Vagina (tissue), 2 donors: ENCODE measurements at places on chromosomes 3 and 15. TPM values are rescaled to one million over a fixed set of nuclear protein-coding genes. Genes with fewer than 3 reads are reported as not detected.

DNA sequence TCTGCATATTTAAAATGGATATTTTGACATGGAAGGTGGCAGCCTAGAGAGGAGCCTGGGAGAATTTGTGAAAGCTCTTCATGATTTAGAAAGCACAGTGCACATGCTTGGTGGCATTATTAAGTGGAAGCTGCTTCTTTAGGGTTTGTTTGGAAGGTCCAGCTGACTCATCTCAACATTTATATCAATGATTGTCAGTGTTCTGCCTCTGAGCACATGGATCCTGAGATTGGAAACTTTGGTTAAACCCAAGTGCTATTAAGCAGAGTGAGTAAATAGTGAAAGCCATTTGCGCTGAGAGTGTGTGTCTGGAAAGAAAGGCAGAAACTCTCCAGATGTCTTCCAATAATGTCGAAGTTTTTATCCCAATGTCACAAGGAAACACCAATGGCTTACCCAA, 7.4 kb downstream of the NOX5 start:
- H3K27me3 ChIP-seq: no peaks in the 10 kb centered on the region
- H3K4me3 ChIP-seq: no peak overlapping the region
- no peaks in the 10 kb centered on the region for H3K36me3 ChIP-seq
- no peak overlapping the region for H3K27ac ChIP-seq

DNA sequence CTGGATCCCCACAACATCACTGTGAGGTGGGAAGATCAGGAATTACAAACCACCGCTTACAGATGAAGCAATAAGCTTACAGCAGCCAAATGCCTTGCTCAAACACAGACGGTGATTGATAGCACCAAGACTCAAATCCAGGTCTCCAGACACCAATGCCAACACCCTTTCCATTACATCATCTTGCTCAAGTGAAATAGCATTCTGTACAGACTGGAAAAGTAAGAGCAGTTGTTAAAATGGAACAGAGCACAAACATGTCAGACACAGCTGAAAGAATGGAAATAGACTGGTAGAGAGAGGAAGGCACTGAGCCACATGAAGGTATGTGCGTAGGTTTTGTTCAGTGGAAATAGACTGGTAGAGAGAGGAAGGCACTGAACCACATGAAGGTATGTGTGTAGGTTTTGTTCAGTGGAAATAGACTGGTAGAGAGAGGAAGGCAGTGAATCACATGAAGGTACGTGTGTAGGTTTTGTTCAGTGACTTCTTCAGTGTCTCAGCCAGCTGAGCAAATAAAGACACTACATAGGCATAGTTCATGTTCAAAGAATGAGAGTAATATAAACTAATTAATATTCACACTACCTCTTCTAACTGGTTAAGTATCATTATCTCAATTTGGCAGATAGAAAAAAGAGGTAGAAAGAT, 15.6 kb downstream of the CLDN1 start:
- no peak for DNase-seq
- no peaks in the 10 kb centered on the region for H3K4me1 ChIP-seq
- no peak overlapping the region for H3K4me3 ChIP-seq
- H3K27ac ChIP-seq: no peak overlapping the region

DNA sequence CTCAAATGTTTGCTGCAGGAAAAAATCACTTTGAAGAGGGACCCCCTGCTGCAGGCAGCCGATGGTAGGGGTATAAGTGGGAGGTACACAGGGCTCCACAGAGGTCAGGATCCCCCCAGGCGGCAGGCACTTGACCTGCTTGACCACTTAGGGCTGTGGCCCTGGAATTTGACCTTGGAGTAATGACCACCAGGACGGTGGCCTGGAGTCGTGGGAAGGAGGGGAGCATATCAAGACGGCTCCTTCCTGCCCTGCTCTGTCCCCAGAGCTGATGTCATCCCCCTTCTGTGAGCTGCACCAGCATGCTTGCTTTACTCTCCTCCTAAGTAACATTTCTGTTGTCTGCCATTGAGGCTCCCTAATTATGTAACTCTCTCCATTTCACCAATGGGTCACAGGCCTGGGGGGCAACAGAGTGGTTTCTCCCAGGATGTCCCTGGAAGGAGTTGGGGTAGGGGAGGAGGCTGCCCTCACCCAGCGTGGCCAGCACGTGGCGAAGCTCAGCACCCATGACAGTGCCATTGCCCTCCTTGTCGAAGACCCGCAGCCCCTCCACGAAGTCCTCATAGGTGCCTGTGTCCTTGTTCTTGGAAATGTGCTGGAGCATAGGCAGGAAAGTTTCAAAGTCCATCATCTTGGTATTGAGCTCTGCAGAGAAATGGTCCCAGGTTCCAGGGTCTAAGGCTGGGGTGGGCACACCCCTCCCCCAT, 4.1 kb downstream of the MYL3 start:
- no peaks in the 10 kb centered on the region for H3K36me3 ChIP-seq
- no peaks in the 10 kb centered on the region for H3K4me1 ChIP-seq
- DNase-seq: no peak
- no peak overlapping the region for H3K27ac ChIP-seq

- no peaks in the 10 kb centered on the region for H3K4me1 ChIP-seq
- no peaks in the 10 kb centered on the region for H3K27me3 ChIP-seq
- no peak overlapping the region for H3K27ac ChIP-seq
- no peak overlapping the region for H3K4me3 ChIP-seq
- DNase-seq: no peak
- H3K36me3 ChIP-seq: no peaks in the 10 kb centered on the region
Measured at GRCh38 chr3:185648396-185648795, 62.3 kb downstream of the SENP2 start.

Gene VEPH1
- total RNA-seq: 2.7 TPM

DNA sequence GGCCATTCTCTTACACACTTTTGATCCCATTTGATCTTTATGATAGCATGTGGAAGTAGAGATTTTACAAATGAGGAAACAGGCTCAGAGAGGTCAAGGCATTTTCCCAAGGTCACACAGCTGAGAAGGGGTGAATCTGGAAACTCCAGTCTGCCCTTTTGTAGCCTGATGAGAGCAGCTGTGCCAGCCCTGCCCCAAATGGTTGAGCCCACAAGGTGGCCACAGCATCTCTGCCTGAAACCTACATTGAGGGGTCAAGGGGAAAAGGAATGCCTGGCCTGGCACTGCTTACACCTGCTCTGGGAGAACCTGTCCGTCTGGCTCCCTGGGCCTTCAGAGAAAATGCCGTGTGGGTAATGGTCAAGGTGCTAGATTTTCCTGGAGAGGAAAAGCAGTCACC, 200.2 kb upstream of the LINGO1 start:
- no peaks in the 10 kb centered on the region for H3K36me3 ChIP-seq
- DNase-seq: no peak
- H3K27ac ChIP-seq: no peak overlapping the region
- no peaks in the 10 kb centered on the region for H3K27me3 ChIP-seq

DNA sequence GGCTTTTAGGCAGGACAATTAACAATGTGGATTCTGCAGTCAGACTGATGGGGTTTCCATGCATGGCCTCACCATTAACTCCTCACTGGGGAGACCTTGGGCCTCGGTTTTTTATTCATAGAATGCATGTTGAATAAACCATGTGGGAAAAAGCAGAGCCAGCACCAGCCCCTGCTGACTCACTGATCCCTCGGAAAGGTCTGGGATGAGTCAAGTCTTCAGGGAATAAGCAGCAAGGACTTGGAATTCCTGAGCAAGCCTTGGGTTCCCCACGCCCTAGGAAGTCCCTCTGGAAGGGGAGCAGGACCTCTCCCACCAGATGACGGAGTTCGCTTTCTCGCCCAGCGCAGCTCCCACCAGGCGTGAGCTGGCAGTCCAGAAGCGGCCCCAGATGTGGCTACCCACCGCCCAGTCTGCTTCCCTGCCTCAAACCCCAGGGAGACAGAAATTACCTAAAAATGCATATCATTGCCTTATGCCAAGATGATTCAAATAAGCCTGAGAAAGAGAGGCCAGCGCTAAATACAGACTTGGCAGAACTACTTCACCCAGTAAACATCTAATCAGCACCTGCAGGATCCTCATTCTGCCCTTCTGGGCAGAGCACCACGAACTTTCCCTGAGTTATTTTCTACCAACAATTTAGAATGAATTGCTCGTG, 45.4 kb downstream of the BTD start:
- no peaks in the 10 kb centered on the region for H3K36me3 ChIP-seq
- no peaks in the 10 kb centered on the region for H3K27me3 ChIP-seq
- H3K27ac ChIP-seq: peak overlapping the region; percentile 82
- H3K4me3 ChIP-seq: no peak overlapping the region
- DNase-seq: no peak

Gene EFCAB12
- not detected for total RNA-seq

DNA sequence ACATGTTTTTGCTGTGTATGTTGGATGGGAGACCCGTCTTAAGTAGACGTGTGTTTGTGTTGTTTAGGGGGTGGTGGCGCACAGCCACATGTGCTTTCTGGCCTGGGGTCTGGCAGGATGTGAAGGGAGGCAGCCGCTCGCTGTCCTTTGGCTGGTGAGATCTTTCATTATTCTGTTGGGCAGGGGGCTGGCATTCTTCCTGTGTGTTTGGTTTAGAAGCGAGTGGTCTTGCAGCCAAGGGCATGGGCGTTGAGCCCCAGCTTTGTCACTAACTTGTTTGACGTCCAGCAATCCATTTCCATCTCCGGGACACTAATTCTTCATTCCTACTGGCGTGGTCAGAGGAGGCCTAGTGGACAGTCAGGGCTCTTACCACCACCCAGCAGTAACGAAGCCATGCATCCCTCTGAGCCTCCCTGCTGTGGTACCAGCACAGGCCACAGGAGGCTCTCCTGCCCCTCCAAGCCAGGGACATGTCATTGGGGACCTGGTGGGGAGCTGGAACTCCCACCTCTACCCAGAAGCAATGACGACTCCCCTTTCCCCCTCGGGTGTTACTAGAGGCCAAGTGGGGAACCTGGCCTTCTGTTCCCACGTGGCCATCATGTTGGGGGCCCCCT, 10.7 kb downstream of the THSD4 start:
- peak overlapping the region; percentile 68 for H3K27ac ChIP-seq
- H3K27me3 ChIP-seq: no peaks in the 10 kb centered on the region
- no peak for DNase-seq
- no peak overlapping the region for H3K4me3 ChIP-seq
- no peaks in the 10 kb centered on the region for H3K36me3 ChIP-seq

- H3K4me3 ChIP-seq: no peak overlapping the region
- H3K27ac ChIP-seq: no peak overlapping the region
- H3K36me3 ChIP-seq: no peaks in the 10 kb centered on the region
- peaks cover 20% of the 10 kb centered on the region for H3K4me1 ChIP-seq
- H3K27me3 ChIP-seq: no peaks in the 10 kb centered on the region
- no peak for DNase-seq
Measured at GRCh38 chr3:178703268-178703975, 167.2 kb downstream of the KCNMB2 start.

DNA sequence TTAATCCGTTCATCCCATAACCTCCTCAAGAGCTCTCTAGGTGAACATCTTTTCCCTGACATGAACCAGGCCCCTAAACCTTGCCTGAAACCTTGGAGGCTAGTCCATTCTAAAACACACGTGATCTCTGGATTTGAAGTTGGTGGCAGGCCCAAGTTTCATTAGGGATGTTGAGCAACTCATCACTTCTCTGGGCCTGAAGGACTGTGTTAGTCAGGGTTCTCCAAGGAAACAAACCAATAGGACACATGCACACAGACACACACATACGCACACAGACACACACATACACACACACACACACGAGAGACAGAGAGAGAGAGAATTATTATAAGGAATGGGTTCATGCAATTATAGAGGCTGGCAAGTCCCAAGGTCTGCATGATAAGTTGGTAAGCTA, 31.9 kb downstream of the ACAN start:
- no peak overlapping the region for H3K27ac ChIP-seq
- H3K4me1 ChIP-seq: no peaks in the 10 kb centered on the region
- no peak overlapping the region for H3K4me3 ChIP-seq
- H3K27me3 ChIP-seq: no peaks in the 10 kb centered on the region
- no peaks in the 10 kb centered on the region for H3K36me3 ChIP-seq
- no peak for DNase-seq

DNA sequence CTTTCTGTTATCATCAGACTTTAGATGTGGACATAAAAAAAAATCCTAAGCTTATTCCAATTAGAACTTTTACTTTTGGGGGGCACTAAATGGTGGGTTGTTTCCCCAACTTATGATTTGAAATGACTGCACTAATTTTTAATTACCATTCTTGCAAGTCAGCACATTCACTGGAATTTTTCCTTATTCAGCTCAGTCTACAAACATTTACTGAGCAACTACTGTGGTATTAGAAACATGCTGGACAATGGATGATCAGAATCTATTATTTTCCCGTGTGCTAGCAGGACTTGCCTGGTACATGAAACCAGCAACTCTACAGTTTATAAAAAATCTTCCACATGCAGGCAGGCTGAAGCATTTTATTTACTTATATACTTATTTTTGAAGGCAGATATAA, 273.6 kb downstream of the FOXP1 start:
- DNase-seq: no peak
- no peaks in the 10 kb centered on the region for H3K27me3 ChIP-seq
- H3K4me1 ChIP-seq: peaks cover 32% of the 10 kb centered on the region
- no peaks in the 10 kb centered on the region for H3K36me3 ChIP-seq
- H3K27ac ChIP-seq: no peak overlapping the region

Gene STXBP5L
- 0.98 TPM for total RNA-seq

DNA sequence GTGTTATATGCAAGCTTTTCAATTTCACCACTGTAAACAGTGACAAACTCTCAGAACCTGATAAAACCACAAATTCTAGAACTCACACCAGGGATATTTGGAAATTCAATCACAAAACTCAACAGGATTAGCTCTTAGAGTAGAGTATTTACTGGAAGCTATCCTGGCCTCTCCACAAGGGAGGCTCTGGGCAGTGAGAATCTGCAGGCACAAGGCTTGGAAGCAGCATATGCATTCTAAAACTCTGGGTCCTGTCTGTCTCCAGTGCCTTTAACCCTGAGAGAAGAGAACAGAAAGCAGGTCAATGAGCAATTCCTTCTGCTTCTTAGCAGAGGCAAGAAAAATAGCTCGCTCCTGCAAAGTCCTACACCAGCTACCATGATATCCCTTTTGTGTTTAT, 23.4 kb downstream of the PLSCR4 start:
- DNase-seq: no peak
- no peaks in the 10 kb centered on the region for H3K27me3 ChIP-seq
- no peaks in the 10 kb centered on the region for H3K36me3 ChIP-seq
- H3K27ac ChIP-seq: no peak overlapping the region
- H3K4me3 ChIP-seq: no peak overlapping the region
- peaks cover 16% of the 10 kb centered on the region for H3K4me1 ChIP-seq

Gene RBP2
- not detected for total RNA-seq

Gene MRPS11
- 27.5 TPM for total RNA-seq

GRCh38 chr3:113847664-113848461, 9.3 kb downstream of the GRAMD1C start:
- H3K27ac ChIP-seq: no peak overlapping the region
- H3K4me3 ChIP-seq: no peak overlapping the region
- H3K27me3 ChIP-seq: no peaks in the 10 kb centered on the region
- no peak for DNase-seq

Gene PODXL2
- total RNA-seq: 2.9 TPM

GRCh38 chr15:45307230-45307924, 55.3 kb downstream of the SLC28A2 start:
- no peaks in the 10 kb centered on the region for H3K36me3 ChIP-seq
- no peak for DNase-seq
- H3K27ac ChIP-seq: no peak overlapping the region

Gene PP2D1
- total RNA-seq: not detected
